Stimulated activated CD4-positive, alpha-beta T cell treated with anti-CD3 and anti-CD28 coated beads, Interleukin-4, amount 100 ng/mL, for 1 hour (primary cell): ENCODE measurements at places on chromosomes 16 and 17.

GRCh38 chr17:5281814-5282641 is at the start of gene RABEP1:
RABEP1 (plus strand) TSS chr17:5282284; CDS start chr17:5282487, 203 bp downstream.
- peak; percentile 95 for DNase-seq

DNA sequence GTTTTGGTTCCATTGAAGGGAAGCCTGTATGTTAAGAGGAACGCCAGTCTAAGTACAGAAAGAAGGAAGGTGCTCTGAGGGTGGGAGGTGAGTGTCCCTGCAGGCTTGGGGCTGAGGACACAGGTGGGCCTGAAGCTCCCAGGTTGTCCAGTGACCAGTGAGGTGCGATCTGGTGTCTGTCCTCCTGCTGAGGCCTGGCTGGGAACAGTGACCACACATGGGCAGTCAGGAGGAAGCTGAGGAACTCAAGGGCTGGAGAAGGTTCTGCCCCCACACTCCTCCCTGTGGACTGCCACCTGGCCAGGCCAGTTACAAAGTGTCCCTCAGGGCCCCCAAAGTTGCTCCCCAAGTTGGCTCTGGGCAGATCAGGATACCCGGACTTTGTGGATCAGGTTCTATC is 102.1 kb downstream of the N4BP1 start:
- no peak for DNase-seq

- DNase-seq = no peak
Measured at GRCh38 chr17:32854832-32855389, 22.0 kb downstream of the MYO1D start.

DNA sequence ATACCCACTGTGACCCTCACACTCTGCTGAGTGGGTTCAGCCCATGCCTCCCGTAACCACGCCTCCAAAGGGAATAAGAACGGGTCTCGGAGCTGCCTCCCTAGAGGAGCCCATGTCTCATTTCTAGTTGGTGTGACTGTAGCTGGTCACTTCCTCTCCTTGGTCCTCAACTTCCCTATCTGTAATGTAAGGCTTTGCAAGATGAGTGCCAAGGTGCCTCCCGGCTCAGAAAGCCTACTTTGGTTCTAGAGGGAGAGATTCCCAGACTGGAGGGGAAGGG is 20.8 kb downstream of the C16orf74 start:
- DNase-seq = no peak

DNA sequence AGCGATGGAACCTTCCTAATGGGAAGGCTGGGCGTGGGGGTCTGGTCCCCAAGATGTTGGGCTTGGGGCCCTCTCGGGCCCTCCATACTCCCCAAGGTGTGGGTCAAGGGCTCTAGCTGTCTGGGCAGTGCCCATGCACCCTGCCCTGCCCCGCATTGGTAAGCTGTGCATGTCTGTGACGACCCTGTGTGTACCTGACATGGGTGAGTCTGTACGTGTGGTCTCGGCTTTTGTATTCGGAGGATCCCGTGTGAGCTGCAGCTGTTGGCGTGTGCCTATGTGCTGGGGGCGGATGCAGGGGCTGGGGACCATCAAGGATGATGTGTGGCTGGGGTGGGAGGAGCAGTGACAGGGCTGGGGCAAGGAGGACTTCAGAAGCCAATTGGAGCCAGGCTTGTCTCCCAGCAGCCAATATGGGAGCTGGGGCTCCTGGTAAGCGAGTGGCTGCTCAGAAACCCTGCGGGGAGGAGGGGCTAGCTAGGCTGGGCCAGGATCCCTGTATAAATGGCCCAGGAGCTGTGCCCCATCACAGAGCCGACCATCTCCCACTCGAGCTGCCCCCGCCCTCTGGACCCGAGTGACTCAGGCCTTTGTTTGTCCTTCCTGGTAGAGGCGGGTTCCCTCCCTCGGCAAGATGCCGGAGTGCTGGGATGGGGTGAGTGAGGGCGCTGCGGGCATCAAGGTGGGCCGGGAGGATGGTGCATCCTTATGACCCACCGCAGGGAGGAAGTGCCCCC is at the start of gene NDRG4:
Gene NDRG4 (plus strand): TSS at position 529 of the 737 bp plus-strand sequence. CDS start 106 bp downstream, at position 635.
- no peak for DNase-seq

DNA sequence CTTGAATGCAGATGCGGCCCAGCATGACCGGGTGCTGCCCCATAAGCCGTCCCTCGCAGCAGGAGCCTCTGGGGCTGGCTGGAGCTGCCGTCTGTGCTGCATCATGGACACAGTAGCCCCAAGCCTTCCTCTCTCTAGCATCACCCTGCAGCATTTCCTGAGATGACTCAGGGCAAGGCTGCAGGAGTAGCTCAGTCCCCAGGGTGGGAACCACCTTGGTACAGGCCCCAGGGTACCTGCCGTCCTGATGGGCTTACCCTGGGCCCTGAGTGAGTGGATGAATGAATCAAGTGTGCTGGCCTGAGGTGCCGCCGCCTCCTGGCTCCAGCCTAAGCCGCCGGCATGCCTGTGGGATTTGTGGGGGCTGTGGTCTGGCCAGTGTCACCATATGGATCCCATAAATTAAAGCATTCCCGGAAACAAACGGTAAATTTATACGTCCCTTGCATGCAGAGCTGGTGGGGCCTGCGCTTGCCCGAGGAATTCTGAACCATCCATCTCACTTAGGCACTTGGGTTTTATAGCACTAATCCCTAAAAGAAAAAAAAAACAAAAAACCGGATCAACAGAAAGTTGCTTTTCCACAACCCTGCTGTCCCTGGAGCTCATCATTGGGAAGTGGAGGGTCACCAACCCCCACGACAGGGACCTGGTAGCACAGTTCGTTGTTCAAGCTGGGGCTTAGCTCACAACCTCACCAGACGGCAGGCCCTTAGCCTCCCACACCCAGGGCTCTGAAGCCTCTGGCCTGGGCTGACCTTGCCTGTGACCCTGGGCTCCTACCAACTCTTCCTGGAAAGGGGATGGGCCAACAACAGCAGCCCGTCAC is 242.6 kb upstream of the CIBAR2 start:
- no peak for DNase-seq

DNA sequence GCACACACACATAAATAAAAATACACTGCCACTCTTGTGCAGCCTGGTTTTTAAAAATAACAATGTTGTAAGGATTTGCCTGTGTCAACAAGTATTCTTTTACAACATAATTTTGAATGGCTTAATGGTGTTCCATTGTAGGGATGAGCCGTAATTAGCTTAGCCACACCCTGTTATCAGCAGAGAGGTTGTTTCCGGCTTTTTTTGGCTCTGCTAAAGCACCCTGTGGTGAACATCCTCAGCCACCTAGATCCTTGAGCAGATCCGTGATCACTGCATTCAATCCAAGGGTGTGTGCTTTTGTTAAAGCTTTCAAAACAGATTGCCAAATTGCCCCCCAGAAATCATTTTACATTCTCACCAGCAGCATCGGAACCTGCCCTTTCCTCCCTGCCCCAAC is 7.0 kb downstream of the KATNB1 start:
- DNase-seq = no peak

GRCh38 chr16:54363766-54364165 is 77.2 kb upstream of the IRX3 start:
- DNase-seq = no peak

DNA sequence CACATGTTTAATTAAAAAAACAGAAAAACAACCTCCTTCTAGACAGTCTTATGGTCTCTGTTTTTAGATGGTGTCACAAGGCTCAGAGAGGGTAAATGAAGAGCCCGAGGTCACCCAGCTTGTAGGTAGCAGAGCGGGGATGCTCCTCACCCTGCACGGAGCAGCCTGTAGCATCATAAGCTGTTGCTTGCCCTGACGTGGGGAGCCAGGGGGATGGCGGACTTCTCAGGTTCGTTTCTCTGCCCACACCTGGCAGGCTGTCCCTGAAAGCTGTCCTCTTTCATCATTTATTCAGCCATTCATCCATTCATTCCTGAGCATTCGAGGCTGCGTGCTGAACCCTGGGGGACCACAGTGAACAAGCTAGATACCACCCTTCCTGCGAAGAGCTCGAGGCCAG is 75.7 kb upstream of the KSR1 start:
- DNase-seq = no peak

DNA sequence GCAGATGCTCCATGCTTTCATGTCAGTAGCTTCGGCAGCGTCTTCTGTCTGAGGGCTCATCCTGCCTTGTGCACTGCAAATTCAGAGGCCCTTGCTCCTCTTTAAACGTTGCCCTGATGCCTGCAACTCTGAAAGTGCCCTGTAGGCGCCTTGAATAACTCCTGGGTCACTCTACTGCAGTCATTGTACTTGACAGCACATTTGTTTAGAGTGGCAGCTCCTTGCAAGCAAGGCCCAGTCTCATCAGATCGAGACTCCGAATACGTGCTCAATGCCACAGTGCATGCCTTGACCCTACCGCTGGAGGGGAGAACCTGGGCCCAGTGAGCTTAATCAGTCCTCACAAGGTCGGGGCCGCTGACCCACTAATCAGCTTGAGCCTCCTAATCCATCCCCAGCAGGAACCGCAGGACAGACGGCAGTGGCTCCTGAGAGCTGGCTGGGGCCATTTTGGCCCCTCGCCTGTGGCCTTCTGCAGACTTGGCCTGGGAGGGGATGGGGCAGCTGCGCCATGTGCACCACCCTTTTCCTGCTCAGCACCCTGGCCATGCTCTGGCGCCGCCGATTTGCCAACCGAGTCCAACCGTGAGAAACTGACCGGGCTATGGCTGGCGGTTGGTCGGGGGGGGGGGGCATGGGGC is at the start of gene PRCD:
Gene PRCD (plus strand): TSS at position 414 of the 641 bp plus-strand sequence. CDS start 98 bp downstream, at position 512.
- DNase-seq = no peak

- DNase-seq = no peak
Measured at GRCh38 chr17:1180958-1181752, 1.4 kb upstream of the ABR start.

GRCh38 chr16:56849690-56850680 is 15.0 kb upstream of the SLC12A3 start:
- no peak for DNase-seq

GRCh38 chr16:85359147-85359822 is 247.0 kb upstream of the CIBAR2 start:
- DNase-seq = no peak

- no peak for DNase-seq
Measured at GRCh38 chr16:24771132-24771778, 41.8 kb downstream of the TNRC6A start.

GRCh38 chr16:79334127-79334526 is 266.4 kb downstream of the MAF start:
- DNase-seq = peak; percentile 39

DNA sequence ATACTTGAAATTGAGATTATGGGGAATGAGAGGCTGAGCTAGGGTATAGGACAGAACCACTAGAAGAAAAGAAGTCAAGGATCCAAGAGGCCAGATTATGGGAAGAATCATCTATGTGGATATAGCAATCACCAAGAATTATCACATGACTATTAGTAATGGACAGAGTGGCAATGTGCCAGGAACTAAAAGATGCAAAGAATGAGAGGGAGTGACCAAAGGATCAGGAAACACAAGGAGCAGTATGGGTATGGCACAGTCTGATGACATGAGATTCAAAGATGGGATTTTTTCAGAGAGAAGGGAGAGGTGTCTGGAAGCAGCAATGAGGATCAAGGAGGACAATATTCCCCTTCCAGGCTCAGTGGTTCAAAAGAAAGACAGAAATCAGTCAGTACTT is 212.2 kb downstream of the AATF start:
- no peak for DNase-seq

DNA sequence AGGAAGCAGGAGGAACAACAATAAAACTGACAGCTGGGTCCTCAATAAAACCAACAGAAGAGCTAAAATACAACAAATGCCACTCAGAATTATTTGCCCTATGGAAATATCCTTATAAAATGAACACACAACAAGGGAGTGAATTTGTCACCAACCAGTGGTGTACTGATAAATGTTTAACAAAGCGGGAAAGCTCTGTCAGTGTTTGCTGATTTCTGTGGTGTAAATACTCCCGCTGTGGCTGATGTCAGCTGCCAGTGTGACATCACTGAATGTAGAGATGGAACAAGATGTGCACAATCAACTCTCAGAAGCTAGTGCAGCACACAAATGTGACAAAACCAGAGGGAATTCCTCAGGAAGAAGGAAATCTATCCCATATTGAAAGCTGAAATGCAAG is 51.9 kb downstream of the CDYL2 start:
- DNase-seq = no peak

DNA sequence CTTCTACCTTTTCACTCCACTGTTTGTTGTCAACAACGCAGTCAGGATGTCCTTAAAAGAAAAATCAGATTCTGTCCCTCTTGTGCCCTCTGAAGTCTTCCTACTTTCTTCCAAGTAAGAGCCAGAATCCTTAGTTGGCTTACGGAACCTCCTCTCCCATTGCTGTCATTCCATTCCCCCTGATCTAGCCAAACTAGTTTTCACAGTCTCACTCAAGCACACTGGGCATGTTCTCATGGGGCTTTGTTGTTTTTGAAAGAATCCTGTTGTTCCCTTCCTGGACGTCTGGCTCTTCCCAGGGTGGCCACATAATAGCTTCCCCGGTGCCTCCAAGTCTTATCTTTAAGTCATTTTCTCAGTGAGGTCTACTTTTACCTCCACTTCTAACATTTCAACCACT is 158.6 kb upstream of the ELAC2 start:
- no peak for DNase-seq

GRCh38 chr16:78775161-78775561 is 675.7 kb downstream of the WWOX start:
- DNase-seq = peak; percentile 52

GRCh38 chr17:30961209-30962188 is 9.3 kb upstream of the RNF135 start:
- no peak for DNase-seq

DNA sequence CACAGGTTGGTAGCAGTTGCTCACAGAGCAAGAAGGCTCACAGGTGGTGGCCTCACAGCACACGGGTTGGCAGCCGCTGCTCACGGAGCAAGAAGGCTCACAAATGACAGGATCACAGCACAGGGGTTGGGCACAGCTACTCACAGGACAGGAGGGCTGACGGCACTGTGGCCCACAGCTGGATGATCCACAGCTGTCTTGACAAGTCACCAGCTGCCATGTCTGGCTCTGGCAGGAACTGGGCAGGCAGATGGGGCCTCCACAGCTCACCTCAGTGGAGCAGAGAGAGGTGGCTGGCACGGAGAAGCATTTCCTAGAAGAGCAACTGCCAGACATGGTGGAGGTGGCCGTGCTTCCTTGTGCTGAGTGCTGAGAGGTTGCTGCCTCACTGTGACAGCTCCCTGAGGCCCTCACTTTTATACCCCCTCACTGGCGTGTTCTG is at the start of gene KRTAP16-1:
Gene KRTAP16-1 (minus strand): TSS at position 392 of the 442 bp plus-strand sequence. CDS start 56 bp downstream, at position 336.
- peak; percentile 31 for DNase-seq

GRCh38 chr16:57949595-57950238 is 21.2 kb downstream of the CNGB1 start:
- no peak for DNase-seq

GRCh38 chr17:15782866-15783265 is 50.8 kb downstream of the TBC1D26 start:
- peak; percentile 27 for DNase-seq

- DNase-seq = no peak
Measured at GRCh38 chr17:81228834-81229665, 6.3 kb upstream of the CEP131 start.

- DNase-seq = no peak
Measured at GRCh38 chr16:10558746-10559641, 21.4 kb downstream of the EMP2 start.
